ENCODE measurements at places on chromosomes 11 and 22. TPM values are rescaled to one million over a fixed set of nuclear protein-coding genes. Genes with fewer than 3 reads are reported as not detected.

JHY gene
- 5.8 TPM for total RNA-seq

DEFB131B gene
- not detected for total RNA-seq

APOL5 gene
- total RNA-seq, result not detected

SLC25A18 gene
- 7.3 TPM for total RNA-seq

PGA4 gene
- total RNA-seq, result 2.5 TPM

DNA sequence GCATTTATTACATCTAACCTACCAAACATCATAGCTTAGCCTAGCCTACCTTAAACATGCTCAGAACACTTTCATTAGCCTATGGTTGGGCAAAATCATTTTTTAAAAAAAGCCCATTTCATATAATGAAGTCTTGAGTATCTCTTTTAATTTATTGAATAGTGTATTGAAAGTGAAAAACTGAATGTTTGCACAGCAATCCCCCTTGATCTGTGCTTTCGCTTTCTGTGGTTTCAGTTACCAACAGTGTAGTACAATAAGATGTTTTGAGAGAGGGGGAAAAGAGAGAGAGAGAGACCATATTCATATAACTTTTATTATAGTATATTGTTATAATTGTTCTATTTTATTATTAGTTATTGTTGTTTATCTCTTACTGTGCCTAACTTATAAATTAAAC lies 8.4 kb upstream of the MAP6 start:
- DNase-seq, result no peak
- no peaks in the 10 kb centered on the region for H3K4me1 ChIP-seq
- no peaks in the 10 kb centered on the region for H3K36me3 ChIP-seq
- no peak overlapping the region for H3K27ac ChIP-seq

GRCh38 chr22:46113110-46113909 lies 37.0 kb upstream of the PPARA start:
- peaks cover 18% of the 10 kb centered on the region for H3K36me3 ChIP-seq
- H3K27me3 ChIP-seq, result no peaks in the 10 kb centered on the region
- H3K27ac ChIP-seq, result peak overlapping the region; percentile 84
- no peak overlapping the region for H3K4me3 ChIP-seq

GRCh38 chr11:108551651-108552462 lies 41.7 kb downstream of the EXPH5 start:
- H3K27ac ChIP-seq, result no peak overlapping the region
- no peak overlapping the region for H3K4me3 ChIP-seq
- no peak for DNase-seq
- H3K36me3 ChIP-seq, result no peaks in the 10 kb centered on the region
- no peaks in the 10 kb centered on the region for H3K4me1 ChIP-seq

DNA sequence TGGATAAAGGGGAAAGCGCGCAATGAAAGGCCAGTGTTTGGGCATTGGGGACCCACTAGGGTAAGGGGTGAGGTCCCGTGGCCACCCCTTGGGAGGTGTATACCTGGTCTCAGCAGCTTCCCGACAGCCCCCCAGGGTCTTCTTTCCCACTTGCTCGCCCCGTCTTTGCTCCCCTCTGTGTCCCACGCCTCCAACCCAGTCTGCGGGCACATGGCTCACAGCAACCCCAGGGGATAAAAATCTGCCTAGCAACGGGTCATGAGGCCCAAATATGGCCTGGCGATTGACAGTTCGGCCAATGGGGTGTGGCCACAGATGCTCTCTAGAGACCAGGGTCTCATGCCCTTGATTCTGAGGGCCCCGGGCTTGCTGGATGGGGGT lies 41.6 kb downstream of the AHNAK start:
- H3K36me3 ChIP-seq, result no peaks in the 10 kb centered on the region
- H3K4me1 ChIP-seq, result no peaks in the 10 kb centered on the region
- H3K27ac ChIP-seq, result peak overlapping the region; percentile 83
- H3K4me3 ChIP-seq, result peak overlapping the region; percentile 42
- peak; percentile 76 for DNase-seq

DNA sequence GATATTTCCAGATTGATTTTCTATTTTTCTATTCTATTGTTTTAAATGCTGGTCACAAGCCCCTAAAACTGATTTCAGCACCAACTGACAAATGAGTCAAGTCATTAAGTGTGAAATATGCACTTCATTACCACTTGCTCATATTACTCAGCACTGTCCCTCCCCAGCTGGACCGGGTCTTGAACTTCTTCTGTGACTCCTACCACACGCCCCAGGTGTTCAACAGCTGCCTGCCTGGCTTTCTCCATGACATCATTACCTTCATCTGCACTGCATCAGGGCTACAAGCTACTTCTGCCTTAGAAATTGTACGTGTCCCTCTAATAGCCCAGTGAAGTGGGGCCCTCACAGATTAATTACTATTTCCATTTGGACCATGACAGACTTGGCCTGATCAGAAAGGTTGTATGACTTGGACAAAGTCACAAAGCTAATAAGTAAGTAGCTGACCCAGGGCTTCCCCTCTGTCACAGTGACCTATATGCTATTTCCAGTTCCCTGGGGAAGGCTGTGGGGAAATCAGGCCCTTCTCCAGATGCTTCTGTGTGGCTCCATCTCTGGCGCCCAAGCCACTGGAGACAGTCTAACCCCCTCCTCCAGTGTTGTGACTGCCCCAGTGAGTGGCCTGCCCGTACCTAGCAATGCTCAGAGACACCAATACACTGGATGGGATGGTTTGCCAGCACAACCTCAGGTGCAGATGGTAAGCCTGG lies 18.1 kb downstream of the TBC1D10A start:
- no peak overlapping the region for H3K4me3 ChIP-seq
- peak; percentile 85 for DNase-seq
- H3K27ac ChIP-seq, result peak overlapping the region; percentile 86
- H3K4me1 ChIP-seq, result peaks cover 94% of the 10 kb centered on the region
- no peaks in the 10 kb centered on the region for H3K36me3 ChIP-seq
- no peaks in the 10 kb centered on the region for H3K27me3 ChIP-seq

- no peaks in the 10 kb centered on the region for H3K4me1 ChIP-seq
- peak; percentile 58 for DNase-seq
- H3K4me3 ChIP-seq, result no peak overlapping the region
- no peaks in the 10 kb centered on the region for H3K36me3 ChIP-seq
- H3K27ac ChIP-seq, result no peak overlapping the region
- H3K27me3 ChIP-seq, result no peaks in the 10 kb centered on the region
These were observed 20.6 kb downstream of the KCNQ1 start for GRCh38 chr11:2465202-2466068.

- no peak overlapping the region for H3K4me3 ChIP-seq
- DNase-seq, result no peak
- H3K4me1 ChIP-seq, result peaks cover 5% of the 10 kb centered on the region
- H3K27me3 ChIP-seq, result peaks cover 10% of the 10 kb centered on the region
These were observed 72.6 kb downstream of the SCN3B start for GRCh38 chr11:123581651-123582399.

- no peak for DNase-seq
- peaks cover 16% of the 10 kb centered on the region for H3K4me1 ChIP-seq
- H3K4me3 ChIP-seq, result no peak overlapping the region
- H3K27me3 ChIP-seq, result no peaks in the 10 kb centered on the region
- no peaks in the 10 kb centered on the region for H3K36me3 ChIP-seq
- H3K27ac ChIP-seq, result no peak overlapping the region
These were observed 277.4 kb upstream of the SESN3 start for GRCh38 chr11:95508219-95508890.

DNA sequence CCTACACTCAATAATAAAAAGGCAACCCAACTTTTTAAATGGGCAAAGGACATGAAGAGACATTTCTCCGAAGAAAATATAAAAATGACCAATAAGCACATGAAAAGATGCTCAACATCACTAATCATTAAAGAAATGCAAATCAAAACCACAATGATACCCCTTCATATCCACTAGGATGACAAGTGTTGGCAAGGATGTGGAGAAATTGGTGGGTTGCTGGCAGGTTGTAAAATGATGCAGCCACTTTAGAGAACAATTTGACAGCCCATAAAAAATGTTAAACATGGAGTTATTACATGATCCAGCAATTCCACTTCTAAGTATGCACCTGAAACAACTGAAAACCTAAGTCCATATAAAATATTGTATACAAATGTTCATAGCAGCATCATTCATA lies 73.2 kb upstream of the LMO2 start:
- no peaks in the 10 kb centered on the region for H3K36me3 ChIP-seq
- no peak overlapping the region for H3K27ac ChIP-seq
- no peak overlapping the region for H3K4me3 ChIP-seq
- H3K4me1 ChIP-seq, result no peaks in the 10 kb centered on the region
- no peaks in the 10 kb centered on the region for H3K27me3 ChIP-seq

GRCh38 chr22:48037618-48038017 lies 1275.2 kb downstream of the TBC1D22A start:
- peaks cover 3% of the 10 kb centered on the region for H3K27me3 ChIP-seq
- no peak overlapping the region for H3K4me3 ChIP-seq
- H3K27ac ChIP-seq, result no peak overlapping the region
- H3K4me1 ChIP-seq, result no peaks in the 10 kb centered on the region
- H3K36me3 ChIP-seq, result no peaks in the 10 kb centered on the region
- DNase-seq, result no peak

Measured in sigmoid colon (tissue), 7 donors.